ENCODE measurements at places on chromosomes 11 and 22.

GRCh38 chr11:44407211-44407996, 97.5 kb upstream of the ALX4 start:
- DNase-seq: no peak

- DNase-seq: no peak
These were observed 3.7 kb downstream of the RAC2 start for GRCh38 chr22:37240240-37240940.

DNA sequence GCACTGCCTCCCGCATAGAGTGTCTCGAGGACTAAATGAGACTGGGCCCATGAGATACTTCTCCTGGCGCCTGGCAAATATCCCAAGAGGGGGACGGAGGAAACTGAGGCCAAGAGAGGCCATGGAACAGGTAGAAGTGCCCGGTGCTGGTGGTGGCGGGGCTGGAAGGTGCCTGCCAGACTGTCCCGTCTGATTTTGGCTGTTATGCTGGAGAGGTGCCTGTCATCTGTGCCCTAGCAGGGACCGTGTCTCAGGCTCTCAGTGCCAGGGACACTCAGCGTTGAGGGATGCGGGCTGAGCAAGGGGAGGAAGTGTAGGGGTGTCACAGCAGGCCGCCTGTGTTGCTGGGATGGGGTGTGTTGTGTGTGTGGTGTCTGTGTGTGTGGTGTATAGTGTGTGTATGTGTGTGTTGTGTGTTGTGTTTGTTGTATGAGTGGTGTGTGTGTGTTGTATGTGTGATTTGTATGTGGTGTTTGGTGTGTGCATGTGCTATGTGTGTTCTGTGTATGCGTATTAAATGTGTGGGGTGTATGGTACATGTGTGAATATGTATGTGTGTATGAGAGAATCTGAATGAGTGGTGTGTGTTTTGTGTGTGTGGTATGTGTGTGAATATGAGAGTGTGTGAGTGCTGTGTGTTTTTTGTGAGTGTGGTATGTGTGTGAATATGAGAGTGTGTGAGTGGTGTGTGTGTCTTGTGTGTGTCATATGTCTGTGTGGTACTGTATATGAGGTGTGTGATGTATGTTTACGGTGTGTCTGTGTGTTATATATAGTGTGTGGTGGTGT, 21.3 kb upstream of the SHISAL1 start:
- no peak for DNase-seq

GRCh38 chr11:66285250-66285947, 3.5 kb downstream of the YIF1A start:
- no peak for DNase-seq

DNA sequence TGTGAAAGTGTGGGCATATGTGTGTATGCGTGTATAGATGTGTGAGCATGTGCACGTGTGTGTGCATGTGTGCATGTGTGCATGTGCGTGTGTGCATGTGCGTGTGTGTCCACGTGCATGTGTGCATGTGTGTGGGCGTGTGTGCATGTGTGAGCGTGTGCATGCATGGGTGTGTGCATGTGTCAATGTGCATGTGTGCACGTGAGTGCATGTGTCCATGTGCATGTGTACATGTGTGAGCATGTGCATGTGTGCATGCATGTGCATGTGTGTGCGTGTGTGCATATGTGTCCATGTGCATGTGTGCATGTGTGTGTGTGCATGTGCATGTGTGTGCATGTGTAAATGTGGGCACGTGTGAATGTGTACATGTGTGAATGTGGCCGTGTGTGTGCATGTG, 95.3 kb downstream of the ST3GAL4 start:
- DNase-seq: no peak

DNA sequence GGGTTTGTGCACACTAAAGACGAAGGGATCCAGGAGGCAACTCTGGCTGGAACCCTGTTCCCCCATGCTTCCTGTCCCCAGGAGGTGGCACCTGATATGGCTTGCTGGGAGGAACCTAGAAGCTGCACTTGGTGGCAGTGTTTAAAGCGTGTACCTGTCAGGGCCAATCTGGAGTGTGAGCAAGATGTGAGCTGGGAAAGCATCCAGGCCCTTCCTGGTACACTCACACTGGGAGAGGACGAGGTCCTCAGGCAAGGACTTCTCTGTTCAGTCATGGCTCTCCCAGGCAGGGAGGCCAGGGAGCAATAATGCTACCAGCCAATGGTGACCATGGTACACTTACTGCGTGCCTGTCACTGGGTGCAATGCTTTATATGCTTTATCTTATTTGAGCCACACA, 130.7 kb upstream of the NECTIN1 start:
- no peak for DNase-seq

GRCh38 chr11:29281271-29281777, 735.5 kb downstream of the KCNA4 start:
- DNase-seq: no peak

- no peak for DNase-seq
These were observed 18.3 kb upstream of the MICALL1 start for GRCh38 chr22:37887584-37888378.

DNA sequence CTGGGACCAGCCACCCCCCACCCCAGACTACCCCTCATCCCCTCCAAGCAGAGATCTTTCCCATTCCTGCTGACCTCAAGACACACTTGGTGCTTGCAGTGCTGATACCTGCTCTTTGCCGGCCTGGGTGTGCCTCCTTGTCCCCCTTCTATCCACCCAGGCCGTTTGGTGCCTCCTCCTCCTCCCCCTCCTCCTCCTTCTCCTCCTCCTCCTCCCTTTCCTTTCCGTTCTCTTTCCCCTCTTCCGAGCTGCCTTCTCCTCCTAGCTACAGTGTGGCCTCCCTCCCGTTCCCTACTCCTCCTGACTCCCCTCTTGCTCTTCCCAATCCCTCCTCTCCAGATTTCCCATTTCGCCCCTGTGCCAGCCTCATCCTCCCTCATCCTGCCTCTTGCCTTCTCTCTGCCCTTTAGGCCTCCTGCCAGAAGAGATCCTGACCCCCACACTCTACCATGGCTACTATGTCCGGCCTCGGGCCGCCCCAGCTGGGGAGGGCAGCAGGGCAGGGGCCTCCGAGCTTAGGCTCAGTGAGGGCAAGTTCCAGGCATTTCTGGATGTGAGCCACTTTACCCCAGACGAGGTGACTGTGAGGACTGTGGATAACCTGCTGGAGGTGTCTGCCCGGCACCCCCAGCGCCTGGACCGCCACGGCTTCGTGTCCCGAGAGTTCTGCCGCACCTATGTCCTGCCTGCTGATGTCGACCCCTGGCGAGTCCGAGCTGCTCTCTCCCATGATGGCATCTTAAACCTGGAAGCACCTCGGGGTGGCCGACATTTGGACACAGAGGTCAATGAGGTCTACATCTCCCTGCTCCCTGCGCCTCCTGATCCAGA, 712 bp downstream of the HSPB2 start:
- no peak for DNase-seq

GRCh38 chr11:119742263-119742861, 13.4 kb upstream of the NECTIN1 start:
- DNase-seq: peak; percentile 86

GRCh38 chr11:133153031-133153430, 379.3 kb downstream of the OPCML start:
- DNase-seq: no peak

- no peak for DNase-seq
These were observed 352.9 kb downstream of the TENM4 start for GRCh38 chr11:79087961-79088318.

DNA sequence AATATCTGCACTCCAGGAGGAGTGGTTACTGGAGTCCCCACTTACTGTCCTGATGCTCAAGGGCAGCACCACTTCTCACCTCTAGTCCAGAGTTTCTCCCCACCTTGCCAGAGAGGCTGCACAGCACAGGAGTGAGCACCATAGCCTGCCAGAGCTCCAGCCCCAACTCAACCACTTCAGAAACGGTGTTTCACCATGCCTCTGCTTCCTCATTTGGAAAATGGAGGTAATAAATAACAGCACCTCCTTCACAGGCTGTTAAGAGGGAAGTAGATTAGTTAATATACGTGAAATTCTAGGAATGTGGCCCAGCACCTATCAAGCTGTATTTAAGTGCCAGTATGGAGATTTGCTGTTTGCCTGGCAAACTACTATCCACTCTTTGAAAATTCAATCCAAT, 63.0 kb downstream of the GALNT18 start:
- DNase-seq: no peak

GRCh38 chr11:32280339-32280738, 155.0 kb downstream of the WT1 start:
- DNase-seq: no peak

GRCh38 chr22:29128891-29129807, 56.3 kb downstream of the KREMEN1 start:
- no peak for DNase-seq

GRCh38 chr11:21110415-21110814, 441.0 kb downstream of the NELL1 start:
- no peak for DNase-seq

- DNase-seq: no peak
These were observed 156.5 kb downstream of the RRAS2 start for GRCh38 chr11:14202251-14203196.
